ENCODE measurements at places on chromosomes 11 and 22.

DNA sequence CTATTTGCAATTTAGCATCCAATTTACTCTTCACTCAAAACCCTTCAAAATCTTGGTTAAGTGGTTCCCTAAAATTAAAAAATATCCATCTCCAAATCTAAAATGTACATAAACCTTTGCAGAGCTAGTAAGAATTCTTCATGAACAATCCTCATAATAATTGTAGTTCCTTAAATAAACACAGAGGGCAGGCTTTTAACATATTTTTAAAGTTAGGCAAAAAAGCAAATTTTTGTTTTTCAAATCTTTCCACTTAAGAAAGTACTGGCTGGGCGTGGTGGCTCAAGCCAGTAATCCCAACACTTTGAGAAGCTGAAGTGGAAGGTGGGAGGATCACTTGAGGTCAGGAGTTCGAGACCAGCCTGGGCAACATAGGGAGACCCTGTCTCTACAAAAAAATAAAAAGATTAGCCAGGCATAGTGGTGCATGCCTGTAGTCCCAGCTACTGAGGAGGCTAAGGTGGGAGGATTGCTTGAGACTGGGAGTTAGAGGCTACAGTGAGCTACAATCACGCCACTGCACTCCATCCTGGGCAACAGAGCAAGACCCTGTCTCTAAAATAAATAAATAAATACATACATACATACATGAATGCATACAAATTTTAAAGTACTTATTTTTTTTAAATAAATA is 25.1 kb upstream of the PLAAT3 start:
- peak; percentile 13 for DNase-seq

DNA sequence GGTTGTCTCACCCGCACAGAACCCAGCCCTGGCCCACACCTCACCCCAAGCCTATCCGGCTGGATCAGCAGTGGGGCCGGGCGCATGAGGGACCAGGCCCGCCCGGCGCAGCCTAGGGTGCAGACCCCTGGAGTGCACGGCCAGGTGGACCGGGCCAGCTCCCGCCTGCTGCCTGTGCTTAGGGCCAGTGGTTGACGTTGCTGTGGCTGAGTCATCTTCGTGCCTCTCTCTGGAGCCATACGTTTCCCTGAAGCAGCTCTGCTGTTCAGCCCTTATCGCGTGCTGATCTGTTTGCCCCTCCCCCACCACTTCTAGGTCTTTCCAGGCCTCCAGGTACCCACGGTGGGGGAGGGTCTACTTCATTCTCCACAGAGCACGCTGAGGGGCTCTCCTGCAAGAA is 39.5 kb downstream of the CDKN1C start:
- no peak for DNase-seq

- DNase-seq, result no peak
These were observed 61.9 kb downstream of the ATG16L2 start for GRCh38 chr11:72876147-72876546.

DNA sequence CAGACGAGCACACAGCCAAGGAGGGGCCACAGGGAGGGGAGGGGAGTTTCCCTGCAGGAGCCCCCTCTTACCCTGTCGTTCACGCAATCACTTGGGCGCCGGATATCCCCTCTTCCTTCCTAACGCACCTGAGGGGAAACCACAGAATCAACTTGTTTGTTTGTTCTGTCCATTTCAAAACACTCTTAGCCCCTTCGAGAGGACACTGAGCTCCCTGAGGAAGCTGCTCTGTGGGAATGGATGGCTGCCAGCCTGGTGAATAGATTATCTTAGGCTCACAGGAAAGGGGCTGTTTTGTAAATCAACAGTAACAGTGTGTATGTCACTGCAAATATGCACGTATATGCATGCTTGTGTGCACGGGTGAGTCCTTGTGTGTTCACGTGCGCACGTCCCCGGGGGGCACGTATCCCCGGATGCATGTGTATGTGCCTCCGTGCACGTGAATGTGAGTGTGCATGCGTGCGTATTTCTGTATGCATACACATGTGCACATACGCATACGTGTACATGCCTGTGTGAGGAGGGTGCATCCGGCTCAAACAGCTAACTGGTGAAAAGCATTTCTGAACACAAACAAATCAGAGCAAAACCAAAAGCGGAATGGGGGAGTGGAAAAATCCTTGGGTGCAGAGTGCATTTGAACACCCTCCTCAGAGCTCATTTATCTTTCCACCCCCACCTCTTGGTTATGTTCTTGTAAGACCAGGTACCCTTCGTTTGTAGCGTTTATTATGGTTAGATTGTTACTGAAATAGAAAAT is 7.2 kb downstream of the ARSA start:
- DNase-seq, result peak; percentile 65

Data from CD4-positive, alpha-beta T cell treated with Interleukin-12 subunit alpha and Interleukin-12 subunit beta, for 1 hour (primary cell).